ENCODE measurements at places on chromosomes 4 and X. TPM values are rescaled to one million over a fixed set of nuclear protein-coding genes. Genes with fewer than 3 reads are reported as not detected.

DNA sequence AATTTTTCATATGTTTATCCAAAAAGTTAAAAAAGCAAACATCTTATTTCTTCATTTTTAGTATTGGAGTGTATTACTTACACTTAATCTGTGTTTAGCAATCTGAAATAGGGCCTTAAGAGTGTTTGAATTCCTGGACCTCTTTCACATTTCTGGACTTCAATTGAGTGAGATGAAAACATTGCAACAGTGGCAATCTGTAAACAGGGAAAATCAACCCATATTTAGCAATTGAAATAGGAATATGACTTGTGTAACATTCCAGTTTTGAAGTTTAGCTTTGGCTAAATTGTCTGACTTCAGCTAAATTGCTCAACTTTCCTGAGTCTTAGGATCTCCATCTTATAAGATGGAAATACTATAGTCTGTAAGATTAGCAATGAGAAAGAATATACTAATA is 34.6 kb upstream of the FHL1 start:
- no peak for DNase-seq

DNA sequence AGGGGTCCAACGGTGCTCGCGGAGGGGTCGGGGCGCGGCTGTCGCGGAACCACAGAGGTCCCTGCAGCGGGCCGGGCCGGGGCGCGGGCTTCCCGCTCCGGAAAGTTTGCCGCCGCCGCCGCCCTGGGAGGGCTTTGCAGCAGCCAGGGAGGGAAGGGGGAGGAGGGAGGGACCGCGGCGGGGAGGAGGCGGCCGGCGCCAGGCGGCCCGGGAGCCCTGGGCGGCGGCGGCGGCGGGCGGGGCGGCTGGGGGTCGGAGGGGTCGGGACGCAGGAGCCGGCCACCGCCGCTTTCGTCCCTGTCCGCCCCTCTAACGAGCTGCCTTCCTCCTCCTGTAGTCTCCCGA is 375 bp downstream of the FGFR3 start:
- no peak for DNase-seq

DNA sequence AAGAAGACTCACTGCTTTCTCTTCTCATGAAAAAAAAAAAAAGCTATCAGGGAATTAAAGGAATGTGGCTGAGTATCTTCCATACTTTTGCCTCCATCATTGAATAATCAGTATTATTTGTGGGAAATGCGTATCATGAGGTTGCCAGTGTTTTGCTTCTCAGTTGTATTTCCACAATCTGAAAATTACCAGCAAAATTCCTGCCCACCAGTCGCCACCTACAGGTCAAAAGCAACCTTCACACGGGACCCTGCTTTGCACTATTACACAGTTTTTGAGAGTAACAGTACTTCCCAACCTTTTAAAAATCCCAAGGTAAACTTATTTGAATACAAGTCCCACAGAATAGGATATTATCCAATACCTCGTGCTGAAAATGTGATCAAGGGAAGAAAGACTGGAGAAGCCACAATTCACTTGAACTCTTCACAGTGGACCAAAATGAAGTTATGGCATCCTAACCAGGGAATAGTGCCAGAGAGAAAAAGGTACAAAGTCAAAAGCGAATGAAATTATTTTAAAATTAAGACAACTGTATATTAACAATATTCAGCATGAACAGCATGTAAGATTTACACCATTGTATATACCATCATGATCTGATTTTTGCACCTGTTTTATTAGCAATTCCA is 30.4 kb downstream of the PGRMC1 start:
- peak; percentile 9 for DNase-seq

DNA sequence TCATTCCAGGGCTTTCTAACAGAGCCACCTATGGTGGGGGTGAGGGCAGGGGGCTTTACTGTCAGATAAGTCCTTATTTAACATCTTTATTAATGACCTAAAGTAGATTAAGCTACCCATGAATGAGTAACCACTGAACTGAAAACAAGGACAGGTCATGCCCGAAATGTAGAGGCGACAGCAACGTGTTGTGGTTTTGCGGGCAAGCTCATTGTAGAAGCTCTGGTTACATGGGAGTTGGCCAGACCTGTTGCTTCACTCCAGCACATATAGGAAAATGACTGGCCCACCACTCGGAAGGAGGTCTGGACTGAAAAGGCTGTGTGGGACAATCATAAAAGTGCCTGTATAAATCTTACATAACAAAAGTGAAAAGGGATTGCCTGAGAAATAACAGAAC is 109.6 kb upstream of the NDP start:
- peak; percentile 11 for DNase-seq

DNA sequence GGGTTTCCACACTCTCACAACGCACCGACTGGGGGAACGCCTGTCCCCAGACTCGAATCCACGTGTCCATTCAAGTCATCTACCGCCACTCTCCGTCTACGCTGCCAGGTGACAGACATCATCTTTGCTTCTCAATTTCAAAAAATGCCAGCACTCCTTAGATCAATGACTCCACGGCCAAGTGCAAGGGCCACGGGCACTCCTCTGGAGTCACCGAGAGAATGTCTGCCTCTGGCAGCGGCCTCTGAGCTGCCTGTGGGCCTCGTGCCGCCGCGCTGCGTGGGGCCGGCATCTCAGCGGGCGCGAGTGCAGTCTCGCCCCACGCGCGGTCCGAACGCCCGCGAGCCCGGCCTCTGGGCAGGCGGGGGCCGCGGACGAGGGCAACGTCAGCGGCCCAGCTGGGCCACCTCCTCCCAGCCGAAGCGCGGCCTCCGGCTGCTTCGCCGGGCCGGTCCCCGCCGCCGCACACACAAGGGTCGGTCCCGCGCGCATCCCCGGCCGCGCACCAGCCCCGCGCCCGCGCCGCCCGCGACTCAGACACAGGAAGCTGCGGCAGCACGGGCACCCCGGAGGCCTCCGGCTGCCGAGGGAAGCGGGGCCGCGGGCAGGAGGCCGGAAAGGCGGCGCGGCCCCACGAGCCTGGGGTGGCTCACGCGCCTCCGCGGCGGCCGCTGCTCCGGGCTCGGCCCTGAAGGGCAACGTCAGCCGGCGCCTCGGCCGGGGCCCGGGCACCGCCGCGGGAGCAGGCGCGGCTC is 450 bp downstream of the ACSL1 start:
- no peak for DNase-seq

Gene TMPRSS11F
- total RNA-seq, result not detected

DNA sequence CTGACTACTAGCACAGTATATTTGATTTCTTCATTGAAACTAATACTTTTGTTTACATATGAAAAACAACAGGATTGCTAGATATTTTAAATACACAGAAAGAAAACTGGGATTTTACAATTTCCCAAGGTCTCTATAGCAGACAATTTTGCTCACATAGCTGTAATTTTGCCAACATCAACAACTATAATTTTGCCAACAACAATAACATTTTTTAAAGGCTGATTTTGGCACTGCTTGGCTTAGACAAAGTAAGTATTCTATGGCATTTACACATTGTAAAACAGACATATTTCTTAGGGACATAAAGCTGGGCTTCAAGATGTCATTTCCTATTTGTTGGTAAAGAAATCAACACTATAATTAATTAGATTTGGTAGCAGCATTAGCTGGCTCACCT is 922.1 kb downstream of the RAB28 start:
- no peak for DNase-seq

Gene NEUROG2
- 0.06 TPM for total RNA-seq

DNA sequence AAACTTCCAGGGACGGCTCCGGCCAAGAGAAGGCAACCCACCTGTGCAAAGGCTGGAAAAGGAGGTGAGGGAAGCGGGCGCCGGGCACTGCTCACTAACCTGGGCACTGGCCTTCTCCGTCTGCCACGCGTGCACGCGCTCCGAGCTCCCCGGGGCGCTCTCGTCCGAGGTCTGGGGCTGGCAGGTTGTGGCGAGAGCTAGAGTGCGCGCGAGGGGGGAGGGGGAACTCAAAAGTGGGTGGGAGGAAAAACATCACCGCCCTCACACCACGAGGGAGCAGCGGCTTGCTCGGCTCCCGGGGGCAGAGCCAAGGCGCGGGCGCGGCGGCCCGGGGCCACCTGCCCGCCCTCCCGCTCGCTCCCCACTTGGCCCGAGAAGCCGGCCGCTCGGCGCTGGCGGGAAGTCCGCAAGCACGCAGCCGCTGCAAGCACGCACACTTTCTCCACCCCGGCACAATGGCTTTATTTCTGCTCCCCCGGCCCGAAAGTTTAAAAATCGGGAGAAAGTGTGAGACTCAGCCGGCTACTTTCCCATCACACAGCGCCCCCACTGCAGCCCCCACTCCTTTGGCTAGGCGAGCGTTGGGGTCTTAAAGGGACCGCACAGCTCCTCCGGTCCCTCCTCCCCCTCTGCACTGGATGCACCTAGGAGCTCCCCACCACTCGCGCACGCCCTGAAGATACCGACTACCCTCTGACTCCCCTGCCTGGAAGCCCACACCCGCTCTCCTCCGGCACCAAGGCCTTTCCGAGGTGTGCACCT is at the start of gene CHRDL1:
Gene CHRDL1, minus strand, starts transcription at position 173 of the 762 bp plus-strand sequence. CDS start 3,636 bp downstream, outside the sequence.
- DNase-seq, result no peak

DNA sequence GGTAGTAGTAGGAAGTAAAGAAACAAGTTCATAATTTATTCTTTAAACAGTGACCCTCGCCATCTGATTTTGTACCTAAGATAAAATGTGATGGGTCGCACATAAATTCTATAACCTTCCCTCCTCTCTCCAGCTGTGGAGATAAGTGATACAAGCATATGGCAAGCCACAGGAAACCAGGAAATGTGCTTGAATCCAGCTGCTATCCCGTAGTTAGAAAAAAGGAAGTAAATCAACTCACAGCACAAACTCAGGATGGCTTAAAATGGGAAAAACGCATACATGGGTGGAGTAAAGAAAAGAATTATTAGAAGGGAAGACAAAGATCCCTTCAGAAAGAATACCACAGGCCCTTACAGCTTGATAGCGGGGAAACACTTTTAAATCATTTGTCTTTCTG is 78.2 kb downstream of the ZNF827 start:
- DNase-seq, result no peak

Gene CENPVL2
- not detected for total RNA-seq

- DNase-seq, result no peak
These were observed 565.2 kb upstream of the SLIT2 start for GRCh38 chr4:19686456-19686855.

- peak; percentile 4 for DNase-seq
These were observed 34.5 kb upstream of the NKRF start for GRCh38 chrX:119640731-119641170.

GRCh38 chr4:33369446-33369845 is 2649.3 kb downstream of the PCDH7 start:
- peak; percentile 2 for DNase-seq

- DNase-seq, result no peak
These were observed 64.0 kb downstream of the KCNIP4 start for GRCh38 chr4:21884615-21885014.

DNA sequence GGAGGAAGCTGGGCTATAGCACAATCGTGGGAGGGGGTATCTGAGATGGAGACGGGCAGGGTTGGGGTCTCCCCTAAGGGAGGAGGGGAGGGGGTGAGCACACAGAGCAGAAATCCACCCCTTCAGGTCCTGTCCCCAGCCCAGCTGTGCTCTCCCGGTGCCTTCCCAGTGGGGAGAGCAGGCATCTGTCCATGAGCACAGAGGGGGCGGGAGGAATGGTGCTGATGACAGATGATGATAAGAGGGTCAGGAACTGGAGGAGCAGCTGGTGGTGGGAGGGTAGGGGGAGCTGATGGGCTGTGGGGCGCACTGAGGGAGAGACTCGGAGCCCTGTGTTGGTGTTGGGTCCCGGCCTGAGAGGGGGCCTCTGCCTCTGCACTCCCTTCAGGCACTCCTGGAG is 8.6 kb downstream of the ATP2B3 start:
- DNase-seq, result no peak

DNA sequence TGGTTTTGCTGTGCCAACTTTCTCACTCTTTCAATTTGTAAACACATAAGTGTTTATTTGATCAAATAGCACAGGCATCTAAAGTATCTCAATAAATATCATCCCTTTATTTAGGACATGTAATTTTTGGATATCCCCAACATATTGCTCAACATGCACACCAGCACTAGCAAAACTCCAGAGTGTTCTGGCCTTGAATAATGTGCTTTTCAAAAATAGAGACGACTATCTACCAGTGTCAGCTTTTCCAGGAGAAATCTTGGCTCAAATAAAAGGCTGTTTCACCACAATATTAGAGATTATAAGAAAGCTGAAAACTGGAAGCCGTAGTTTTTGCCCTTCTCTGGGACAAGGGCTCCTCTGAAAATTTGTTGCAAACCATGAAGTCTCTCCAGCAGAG is 67.0 kb downstream of the MAOB start:
- DNase-seq, result no peak

Gene TMSB15A
- total RNA-seq, result 20.8 TPM

DNA sequence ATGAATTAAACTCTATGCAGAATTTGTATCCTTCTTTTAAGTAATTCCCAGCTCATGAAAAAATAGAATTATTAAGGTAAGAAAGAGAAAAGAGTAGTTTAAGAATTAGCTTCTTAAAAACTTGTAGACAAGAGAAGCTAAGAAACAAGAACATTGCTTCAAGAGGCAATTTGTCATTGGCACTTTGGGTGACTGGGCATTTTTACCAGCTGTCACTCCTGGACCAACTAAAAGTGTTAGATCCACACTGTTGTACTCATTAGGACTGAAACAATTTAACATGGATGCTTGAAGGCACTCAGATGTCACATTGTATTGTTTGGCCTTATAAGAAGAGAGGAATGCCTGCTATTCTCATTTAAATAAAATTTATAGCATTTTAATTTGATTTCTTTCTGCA is 7.4 kb downstream of the COL25A1 start:
- DNase-seq, result peak; percentile 17

Measured in LHCN-M2 (cell line).